ENCODE measurements at places on chromosomes 11 and 22.
A peak's percentile ranks its signal among the peaks of the same experiment; 100 is the strongest.

GRCh38 chr11:131408025-131408640 lies 37.7 kb downstream of the NTM start:
- DNase-seq: no peak

DNA sequence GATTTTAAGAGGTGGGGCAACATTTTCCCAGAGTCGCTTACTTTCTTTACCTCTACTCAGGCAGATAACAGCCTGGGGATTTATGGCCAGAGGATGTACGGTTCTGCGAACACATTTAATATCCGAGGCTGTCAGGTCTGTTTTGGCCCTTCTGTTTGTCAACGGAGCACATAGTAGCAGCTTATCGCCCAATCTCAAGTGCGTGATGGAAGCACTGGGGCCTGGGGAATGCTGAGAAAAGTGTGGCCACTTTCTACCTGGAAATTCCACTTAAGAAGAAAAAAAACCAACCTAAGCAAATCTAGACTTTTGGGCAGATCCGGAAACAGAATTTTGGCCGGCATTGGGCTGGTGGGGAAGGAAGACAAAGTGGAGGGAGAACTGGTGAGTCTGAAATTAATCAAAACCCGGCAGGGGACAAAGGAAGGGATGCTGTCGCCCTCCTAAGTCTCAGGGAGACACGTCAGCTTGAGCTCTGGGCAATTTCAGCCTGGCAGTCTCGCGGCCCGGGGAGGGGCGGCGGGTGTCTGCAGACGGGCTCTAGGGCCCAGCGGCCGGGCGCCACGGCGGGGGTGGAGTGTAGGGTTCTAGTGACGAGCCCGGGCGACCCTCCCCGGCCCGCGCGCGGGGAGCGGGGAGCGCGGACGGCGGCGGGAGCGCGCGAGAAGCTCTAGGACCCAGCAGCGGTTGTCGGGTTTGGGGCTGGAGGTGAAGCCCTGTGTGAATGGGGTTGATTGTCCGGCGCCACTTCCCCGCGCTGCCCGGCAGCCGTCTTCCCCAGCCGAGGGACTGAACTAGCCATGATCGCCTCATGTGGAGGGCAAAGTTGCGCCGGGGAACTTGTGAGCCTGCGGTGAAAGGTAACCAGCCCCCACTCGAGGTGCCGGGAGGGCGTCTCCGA lies at the start of gene AMOTL1:
TSS of gene AMOTL1 (plus strand) at position 656 of the 901 bp plus-strand sequence. CDS start at position 812, 156 bp downstream.
- DNase-seq: peak; percentile 47

GRCh38 chr11:108715239-108715638 lies 50.4 kb downstream of the DDX10 start:
- no peak for DNase-seq

DNA sequence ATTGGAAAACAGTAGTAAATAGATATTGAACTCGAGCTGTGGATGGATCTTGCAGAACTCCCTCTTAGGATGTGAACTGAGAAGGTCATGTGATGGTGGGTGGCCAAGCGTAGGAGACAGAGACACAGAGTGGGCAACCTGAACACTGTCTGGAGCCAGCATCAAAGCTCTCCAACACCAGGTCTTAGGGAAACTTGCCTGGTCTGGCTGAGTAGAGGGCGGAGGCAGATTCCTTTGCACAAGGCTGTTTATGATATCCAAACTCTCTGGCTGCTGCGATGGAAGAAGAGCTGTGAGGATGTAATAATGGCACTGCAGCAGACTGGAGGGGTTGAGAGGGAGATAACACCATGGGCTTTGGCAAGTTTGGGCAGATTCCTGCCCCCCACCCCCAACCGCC lies 10.1 kb downstream of the NAV2 start:
- no peak for DNase-seq

- DNase-seq: no peak
Measured at GRCh38 chr11:111795334-111795985, 29.3 kb upstream of the PPP2R1B start.
